Erythroblast (primary cell): ENCODE measurements at places on chromosomes 16 and 17.
A peak's percentile ranks its signal among the peaks of the same experiment; 100 is the strongest.

- no peak for DNase-seq
Measured at GRCh38 chr16:56370185-56370874, 55.0 kb downstream of the AMFR start.

- DNase-seq, result no peak
Measured at GRCh38 chr16:62715701-62716100, 679.5 kb upstream of the CDH8 start.

DNA sequence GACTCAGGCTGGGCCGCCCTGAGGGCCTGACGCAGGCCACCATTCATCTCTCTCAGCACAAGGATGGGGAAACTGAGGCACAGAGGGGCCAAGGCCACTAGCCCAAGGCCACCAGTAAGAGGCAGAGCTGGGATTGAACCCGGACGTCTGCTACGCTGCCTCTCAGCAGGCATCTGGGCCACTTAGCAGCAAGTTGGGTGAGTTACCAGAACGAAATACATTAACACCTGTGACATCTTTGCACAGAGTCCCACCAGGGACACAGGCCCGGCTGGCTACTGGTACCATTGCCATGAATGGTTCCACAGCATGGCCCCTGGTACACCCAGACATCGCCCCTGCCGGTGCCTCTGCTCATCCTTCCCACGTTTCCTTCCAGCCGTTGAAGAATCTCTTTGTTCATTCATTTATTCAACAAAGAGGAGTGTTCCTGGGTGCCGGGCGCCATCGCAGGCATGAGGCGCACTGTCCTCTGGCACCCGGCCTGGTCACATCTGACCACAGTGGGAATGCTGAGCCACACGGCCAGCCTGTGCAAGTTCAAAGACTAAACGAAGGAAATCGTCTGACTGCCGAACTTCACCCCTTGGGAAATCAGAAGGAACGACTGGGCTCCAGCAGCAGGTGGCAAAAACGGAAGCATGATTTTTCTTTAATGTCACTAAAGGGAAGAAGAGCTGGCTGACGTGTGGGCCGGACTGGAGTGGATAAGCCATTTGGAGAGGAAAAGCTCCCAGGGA is 7.4 kb upstream of the ZNF469 start:
- DNase-seq, result no peak

DNA sequence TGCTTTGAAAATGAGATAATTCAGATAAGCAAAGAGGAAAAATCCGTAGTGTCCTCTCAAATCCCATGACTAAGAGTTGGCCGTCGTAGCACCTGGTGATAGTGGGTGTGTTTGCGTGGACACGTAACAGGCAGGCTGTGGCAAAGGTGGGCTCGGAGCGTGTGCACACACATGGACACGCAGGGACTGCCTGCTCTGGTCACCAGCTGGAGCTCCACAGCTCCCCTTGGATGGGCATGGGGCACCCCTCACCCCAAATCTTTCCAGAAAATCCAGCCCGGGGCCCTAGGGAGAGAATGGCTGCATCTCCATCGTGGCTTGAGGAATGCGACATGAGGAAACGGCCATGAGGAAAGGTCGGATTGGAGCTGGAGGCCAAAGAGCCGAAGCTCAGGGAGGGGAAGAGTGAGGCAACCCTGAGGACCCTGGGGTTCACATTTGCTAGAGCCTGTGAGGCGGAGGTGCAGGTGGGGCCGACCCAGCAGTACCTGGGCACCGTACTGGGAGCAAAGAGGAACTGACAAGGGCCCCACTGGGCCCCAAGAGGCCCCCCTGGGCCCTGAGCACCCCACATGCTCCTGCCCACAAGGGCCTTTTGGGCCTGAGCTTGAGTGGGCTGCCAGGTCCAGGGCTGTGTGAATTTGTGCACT is 51.6 kb downstream of the DNAH17 start:
- no peak for DNase-seq

- no peak for DNase-seq
Measured at GRCh38 chr17:32256012-32256700, 9.5 kb upstream of the RHBDL3 start.

DNA sequence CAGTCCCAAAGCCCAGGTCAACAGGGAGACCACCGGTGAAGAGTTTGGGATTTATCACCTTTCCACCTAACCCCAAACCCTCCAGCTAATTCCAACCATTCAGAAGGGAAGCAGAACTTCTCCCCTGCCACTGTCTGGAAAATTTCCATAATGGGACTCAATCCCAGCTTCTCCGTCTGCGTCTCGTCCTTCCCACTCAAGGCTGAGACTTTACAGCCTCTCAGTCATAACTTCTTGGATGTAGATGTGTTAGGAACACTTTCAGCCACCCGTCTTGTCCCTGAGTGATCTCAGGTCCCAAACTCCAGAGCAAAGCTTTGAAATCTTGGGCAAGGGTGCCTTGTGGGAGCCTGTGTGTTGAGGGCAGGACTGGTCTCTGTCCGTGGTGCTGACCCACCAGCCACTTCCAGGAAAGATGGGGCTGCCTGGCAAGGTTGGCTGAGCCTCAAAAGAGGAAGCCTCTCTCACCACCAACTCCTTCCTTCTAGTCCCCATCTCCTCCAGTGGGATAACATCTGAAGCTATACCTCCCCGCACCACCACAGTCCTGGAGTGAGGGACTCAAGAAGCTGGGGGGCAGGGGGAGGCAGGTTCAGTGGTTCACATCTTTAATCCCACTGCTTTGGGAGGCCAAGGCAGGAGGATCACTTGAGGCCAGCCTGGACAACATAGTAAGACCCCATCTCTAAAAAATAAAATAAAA is 9.3 kb downstream of the GAS2L2 start:
- peak; percentile 37 for DNase-seq
